Stimulated activated CD4-positive, alpha-beta T cell treated with anti-CD3 and anti-CD28 coated beads, TNF-alpha, amount 100 ng/mL, for 1 hour (primary cell): ENCODE measurements at places on chromosomes 4 and X.

- DNase-seq = no peak
Measured at GRCh38 chr4:42237451-42237850, 85.0 kb upstream of the BEND4 start.

GRCh38 chr4:124111922-124112321 is 600.6 kb downstream of the ANKRD50 start:
- DNase-seq = no peak

- no peak for DNase-seq
Measured at GRCh38 chrX:38206036-38206435, 14.6 kb downstream of the SRPX start.

DNA sequence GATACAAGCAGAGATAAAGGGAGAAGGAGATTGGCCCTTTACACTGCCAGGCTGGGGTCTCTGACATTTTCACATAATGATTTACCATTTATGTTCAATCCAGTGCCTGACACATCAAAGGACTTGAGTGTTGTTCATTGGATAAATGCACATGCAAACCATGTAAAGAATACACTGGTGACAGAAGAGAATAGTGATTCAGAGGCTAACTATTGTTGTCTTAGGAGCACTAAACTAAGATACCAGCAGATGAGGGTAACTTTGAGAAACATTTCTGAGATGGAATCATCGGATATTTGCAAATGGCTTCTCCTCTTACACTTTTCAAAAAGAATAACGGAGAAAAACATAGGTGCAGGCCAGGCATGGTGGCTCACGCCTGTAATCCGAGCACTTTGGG is 67.3 kb upstream of the HHIP start:
- no peak for DNase-seq

DNA sequence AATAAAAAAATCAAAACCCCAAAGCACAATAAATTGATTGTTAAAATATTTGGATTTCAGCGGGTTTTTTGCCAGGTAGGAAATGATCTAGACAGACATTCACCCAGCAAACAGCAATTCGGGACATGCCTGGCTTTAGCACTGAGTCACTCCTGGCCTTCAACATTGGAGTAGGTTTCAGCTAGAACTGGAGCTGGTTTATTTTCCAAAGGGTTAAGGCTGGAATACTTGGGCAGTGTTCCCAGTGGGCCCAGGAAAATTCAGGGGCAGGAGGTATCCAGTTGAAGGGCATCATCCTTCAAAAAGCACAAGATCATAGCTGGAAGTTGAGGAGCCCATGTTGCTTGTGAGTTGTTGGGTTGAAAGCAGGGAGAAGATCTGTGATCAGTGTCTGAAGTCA is 41.0 kb downstream of the TXLNG start:
- no peak for DNase-seq

GRCh38 chr4:38160487-38161207 is 200.4 kb downstream of the PTTG2 start:
- no peak for DNase-seq

DNA sequence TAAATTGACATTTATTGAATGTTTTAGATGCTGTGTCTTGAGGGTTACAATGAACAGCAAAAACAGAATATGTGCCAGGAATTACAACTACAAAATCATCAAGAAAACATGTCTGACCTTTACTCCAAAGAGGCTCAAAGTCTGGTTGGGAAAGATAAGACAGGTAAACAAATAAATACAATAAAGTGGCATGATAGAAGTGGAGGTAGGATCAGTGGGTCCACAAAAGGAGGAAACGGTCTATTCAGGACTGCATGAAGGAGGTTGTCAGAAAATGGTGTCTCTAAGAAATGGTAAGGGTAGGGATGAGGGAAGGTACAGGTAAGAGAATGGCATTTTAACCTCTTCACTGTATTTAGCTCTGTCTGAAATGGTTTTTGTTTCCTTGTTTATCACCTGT is 3.8 kb downstream of the ARHGEF38 start:
- no peak for DNase-seq

GRCh38 chr4:143282211-143282707 is 54.4 kb upstream of the GAB1 start:
- DNase-seq = no peak

DNA sequence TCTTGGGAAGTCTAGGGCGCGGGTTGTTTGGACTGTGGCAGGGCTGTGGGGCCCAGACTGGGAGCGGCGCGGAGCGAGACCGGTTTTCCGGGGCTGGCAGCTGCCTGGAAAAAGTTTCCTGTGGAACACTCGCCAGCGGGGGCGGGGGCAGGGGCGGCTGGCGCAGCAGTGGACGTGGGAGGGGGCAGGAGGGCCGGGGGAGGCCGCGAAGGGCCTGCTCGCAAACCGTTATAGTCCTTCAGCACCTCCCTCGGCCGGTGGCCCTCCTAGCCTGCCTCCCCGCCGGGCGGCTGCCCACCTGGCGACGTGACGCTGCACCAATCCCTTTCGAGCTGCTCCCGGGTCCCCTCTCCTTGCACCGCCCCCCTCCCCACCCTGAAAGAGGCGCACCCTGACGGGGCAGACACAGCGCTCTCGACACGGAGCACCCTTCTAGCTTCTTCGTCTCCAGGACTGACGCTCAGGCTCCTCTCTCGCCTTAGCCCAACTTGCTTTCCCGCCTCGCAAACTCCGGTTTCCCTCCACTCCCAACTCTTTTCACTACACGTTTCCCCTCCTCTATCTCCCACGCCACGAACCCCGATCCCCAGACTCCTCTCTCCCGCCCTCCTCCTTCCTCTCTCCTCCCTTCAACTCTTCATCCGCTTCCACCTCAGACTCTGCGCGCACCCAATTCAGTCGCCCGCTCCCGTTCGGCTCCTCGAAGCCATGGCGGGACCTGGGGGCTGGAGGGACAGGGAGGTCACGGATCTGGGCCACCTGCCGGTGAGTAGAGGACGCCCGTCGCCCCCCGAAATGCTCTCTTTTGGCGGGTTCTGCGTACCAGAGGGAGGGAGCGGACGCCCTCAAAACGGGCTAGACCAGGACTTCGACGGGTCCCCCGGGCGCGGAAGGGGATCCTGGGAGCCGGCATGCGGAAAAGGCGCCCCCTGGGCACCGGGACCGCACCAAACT is at the start of gene NRK:
Gene NRK, plus strand, starts transcription at position 402 of the 954 bp plus-strand sequence. Its CDS starts 307 bp downstream, at position 709.
- no peak for DNase-seq

DNA sequence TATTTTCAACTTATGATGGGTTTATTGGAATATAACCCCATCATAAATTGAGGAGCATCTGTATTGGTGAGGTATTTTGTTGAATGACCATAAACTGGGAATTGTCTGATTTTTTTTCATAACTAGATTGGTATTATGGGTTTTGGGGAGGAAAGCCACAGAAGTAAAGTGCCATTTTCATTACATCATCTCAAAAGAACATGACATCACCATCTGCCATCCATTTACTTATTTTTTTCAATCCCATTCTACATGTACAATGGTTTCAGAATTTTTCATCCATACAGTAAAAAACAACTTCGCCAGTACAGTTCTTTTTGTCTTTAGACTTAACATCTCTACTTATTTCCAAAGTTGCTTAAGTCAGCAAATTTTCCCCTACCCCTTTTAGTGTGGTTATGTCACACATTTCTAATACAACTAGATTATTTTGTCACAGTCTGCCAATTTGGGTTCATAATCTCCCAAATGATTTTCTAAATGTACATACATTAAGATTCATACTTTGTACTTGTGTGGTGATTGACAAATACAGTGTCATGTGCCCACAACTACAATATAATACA is 459.4 kb downstream of the IDS start:
- DNase-seq = no peak

GRCh38 chr4:80486603-80487002 is 151.1 kb downstream of the CFAP299 start:
- DNase-seq = no peak

GRCh38 chr4:1868293-1868692 is 2.9 kb upstream of the NSD2 start:
- no peak for DNase-seq

DNA sequence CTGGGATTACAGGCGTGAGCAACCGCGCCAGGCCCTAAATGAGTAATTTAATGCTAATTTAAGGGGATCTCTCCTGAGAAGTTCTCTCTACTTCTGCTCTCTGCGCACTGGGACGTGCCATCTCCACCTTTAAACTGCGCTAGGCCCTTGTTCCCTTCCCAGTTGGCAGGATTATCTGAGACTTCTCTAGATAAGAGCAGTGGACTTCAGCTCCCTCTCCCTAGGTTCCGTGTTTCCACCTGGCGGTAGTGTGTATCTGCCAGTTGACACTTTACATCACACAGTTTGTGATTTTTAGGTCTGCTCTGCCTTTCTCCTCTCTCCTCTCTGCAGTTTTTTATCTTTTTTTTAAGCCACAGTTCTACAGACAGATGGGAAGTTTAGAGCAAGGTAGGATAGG is 40.2 kb downstream of the ARHGAP10 start:
- no peak for DNase-seq

- no peak for DNase-seq
Measured at GRCh38 chrX:104189837-104190236, 23.6 kb downstream of the FAM199X start.

- DNase-seq = no peak
Measured at GRCh38 chr4:53055274-53055673, 193.2 kb downstream of the RASL11B start.

DNA sequence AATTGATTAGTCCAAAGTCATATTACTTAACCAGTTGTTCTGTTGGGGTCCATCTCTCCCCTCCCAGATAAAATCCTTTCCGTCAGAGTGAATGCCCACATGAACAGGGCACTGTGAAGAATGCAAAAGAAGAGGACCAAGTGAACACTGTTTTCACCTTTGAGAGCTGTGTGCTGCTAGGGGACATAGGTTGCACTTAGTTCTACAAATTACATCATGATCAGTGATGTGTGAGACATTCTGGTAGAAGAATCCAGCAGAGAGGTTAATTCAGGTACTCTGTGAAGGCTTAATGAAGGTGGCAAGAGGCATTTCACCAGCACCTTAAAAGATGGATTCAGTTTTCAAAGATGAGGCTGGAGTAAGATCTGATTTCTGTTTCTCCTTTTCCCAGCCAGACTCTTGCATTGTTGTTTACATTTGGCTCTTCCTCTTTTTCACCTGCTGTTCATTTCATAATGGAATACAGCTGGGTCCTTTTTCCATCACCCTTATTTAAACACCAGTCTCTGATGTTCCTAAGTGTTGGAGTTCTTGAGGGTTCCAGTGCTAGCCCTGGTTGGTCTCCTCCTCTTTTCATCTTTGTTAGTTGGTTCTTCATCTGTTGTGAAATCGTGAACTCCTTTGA is 10.9 kb downstream of the GAB1 start:
- no peak for DNase-seq

DNA sequence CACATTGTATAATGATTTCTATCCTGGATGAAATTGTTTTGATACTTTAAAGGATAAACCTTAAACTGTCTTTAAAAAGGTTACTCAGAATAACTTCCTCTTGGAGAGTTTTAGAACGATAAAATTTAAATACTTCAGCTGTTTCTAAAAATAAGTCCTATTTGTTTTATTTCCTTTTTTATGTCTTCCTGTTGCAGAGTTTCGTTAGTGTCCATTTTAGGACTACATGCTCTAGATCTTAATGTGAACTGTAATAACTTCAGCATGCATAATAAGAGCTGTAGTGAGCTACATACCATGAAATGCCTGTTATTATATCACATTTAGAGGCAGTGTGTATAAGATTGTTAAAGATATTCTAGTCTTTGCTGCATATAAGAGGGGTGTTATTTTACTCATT is 14.6 kb downstream of the ATP10D start:
- no peak for DNase-seq

GRCh38 chr4:96037705-96038104 is 197.8 kb downstream of the PDHA2 start:
- DNase-seq = no peak

DNA sequence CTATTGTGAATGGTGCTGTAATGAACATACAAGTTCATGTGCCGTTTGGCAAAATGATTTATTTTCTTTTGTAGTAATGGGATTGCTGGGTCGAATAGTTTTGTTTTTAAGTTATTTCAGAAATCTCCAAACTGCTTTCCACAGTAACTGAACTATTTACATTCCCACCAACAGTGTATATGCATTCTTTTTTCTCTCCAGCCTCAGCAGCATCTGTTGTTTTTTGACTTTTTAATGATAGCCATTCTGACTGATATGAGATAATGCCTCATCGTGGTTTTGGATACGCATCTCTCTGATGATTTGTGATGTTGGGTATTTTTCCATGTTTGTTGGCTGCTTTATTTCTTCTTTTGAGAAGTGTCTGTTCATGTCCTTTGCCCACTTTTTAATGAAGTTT is 246.3 kb upstream of the ADGRL3 start:
- DNase-seq = no peak

GRCh38 chr4:76729460-76729859 is 168.5 kb downstream of the SOWAHB start:
- DNase-seq = no peak

- no peak for DNase-seq
Measured at GRCh38 chrX:81348388-81348787, 146.5 kb downstream of the SH3BGRL start.

- DNase-seq = no peak
Measured at GRCh38 chr4:181200076-181200475, 1043.1 kb upstream of the TENM3 start.

- DNase-seq = no peak
Measured at GRCh38 chrX:107669261-107669660, 41.0 kb downstream of the PRPS1 start.

GRCh38 chr4:32931475-32931874 is 2211.3 kb downstream of the PCDH7 start:
- no peak for DNase-seq

DNA sequence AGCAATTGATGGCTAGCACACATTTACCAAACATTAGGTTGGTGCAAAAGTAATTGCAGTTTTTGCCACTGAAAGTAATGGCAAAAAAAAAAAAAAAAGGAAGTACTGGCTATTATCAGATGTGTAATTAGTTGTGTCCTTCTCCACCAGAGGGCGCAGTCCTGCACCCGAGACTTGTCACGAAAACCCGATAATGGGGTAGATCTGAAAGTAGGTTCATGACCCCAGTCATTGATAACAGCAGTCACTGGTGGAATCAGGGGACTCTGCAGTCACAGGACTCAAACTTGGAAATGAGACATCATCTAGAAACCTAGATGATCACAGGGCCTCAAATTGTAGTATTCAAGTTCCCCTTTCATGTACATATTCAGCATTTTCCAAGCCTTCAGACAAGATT is 13.1 kb upstream of the ACOT9 start:
- peak; percentile 24 for DNase-seq

DNA sequence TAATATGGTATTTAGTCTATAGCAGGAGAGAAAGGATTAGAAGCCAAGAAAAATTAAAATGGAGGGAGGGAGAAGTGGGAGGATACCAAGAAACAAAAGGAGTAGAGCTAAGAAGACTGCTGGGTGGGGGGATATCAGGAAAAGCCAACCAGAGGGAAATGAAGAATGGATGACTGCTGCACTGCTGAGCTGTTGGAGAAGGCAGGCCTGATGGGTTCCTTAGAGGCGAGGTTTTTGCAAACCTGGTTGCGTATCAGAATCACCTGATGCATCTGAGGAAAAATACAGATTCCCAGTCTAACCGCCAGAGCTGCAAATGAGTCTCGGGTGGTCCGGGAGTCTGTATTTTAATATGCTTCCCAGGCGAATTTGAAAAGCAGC is 1.5 kb downstream of the PGRMC1 start:
- no peak for DNase-seq

GRCh38 chr4:135598151-135598550 is 1396.6 kb upstream of the PABPC4L start:
- DNase-seq = no peak
